ENCODE measurements at places on chromosomes 7 and 10.

- no peak for DNase-seq
These were observed 185.0 kb downstream of the ELFN1 start for GRCh38 chr7:1854866-1855724.

DNA sequence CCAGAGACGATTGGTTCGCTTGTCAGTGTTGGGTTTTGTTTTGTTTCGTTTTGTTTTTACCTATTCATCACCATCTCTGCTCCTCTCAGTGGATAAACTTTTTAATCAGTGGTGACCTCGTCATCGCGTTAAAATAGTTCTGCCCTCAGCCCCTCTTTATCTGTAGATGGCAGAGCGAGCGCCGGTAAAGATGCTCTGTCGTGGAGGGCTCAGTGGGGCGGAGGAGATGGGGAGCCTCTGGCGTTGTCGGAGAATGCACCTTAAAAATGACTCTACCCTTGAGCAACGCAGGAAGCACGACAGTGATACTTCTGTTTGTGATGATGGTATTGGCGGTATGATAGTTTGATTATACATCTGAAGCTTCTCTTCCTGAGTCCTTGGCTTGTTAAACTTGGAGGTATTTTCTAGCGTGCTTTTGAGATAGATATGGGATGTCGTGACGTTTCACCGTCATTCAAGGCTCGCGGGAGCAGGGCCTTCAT, 554 bp downstream of the CSGALNACT2 start:
- DNase-seq, result peak; percentile 36

DNA sequence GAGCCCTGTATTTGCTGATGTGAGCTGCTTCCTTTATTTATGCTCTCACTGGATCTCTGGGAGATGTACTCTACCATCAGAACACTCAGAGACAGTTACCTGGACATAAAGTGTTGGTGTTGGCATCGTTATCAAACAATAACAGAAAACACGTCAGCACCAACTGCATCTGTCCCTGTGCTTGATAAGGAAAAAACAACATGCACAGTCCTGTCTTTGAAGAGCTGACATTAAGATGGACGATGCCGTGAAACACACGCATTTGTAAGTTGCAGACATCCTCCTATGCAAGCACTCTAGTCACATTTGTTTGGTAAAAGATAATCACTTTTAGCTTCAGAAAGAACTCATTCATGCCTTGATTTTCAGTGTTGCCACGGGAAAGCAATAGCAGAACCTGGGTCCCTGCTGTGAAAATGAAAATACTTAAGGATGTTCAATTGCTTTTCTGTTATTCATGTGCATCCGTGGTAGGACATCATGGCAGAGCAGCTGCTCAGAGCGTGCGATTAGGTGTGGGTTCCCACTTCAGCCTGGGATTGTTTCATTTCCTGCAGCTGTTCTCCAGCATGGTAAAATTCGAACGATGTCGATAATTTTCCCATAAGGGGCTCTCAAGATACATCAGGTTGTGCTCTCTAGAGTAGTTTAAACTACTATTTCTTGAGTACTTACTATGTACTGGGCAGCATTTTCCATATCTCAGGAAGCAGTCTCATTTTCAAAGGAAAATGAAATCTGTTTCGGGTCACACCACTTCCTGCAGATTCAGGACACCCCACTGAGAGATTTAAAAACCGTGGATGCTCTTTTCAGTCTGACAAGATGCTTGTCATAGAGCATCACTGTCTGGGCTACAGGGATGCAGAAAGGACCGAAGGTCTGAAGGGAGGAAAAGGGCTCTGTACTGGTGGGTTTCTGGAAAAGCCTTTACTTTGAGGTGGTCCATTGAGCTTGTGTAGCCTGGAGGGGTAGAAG, 248.7 kb downstream of the CAMK1D start:
- no peak for DNase-seq

GRCh38 chr10:121302541-121303180, 295.6 kb downstream of the FGFR2 start:
- no peak for DNase-seq

DNA sequence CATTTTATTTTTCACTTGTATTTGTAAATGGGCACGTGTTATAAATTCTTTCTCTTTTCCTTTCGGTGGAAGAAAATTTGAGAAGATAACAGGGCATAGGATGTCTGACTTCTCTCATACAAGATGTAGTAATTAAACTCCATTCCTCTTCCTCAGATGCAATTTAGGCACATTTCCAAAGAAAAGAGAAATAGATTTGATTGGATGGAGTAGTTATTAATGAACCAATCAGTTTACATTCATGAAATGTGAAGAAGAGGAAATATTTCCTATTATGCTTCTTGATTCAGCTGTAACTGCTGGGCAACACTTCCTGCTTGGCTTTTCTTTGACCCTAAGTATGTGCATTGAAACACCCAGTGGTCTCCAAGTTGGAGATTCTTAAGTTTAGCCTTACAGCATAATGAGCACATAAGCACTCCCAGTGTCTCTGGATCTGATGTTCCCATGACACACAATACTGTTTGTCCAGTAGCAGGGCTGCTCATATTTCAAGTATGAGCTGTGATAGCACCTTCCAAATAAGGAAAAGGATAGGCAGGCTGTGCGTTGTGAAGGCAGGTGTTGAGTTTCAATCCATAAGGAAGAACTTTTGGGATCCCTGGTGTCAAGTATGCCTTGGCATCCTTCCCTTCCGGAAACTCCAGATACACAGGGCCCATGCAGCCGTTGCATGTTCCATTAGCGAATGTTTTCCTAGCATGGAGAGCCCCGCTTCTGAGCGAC, 33.4 kb upstream of the COBL start:
- no peak for DNase-seq

DNA sequence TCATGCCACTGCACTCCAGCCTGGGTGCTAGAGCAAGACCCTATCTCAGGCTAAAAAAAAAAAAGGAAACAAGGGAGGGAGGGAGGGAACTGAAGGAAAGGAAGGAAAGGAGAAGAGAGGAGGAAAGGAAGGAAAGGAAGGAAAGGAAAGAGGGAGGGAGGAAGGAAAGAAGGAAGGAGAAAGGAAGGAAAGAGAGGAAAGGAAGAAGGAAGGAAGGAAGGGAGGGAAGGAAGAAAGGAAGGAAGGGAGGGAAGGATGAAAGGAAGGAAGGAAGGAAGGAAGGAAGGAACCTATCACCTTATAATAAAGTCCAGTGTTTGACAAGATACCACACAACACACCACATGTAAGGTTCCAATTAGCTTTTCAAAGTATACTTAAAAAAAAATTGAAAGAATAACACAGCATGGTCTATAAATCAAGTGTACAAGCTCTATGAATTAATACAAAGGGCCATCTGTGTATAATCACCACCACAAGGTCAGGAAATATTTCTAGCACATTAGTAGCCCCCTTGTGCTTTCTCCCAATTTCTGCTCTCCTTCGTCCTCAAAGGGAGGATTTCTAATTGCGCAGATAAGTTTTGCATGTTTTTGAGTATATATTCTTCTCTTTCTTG, 26.4 kb downstream of the RNF216 start:
- DNase-seq, result no peak

DNA sequence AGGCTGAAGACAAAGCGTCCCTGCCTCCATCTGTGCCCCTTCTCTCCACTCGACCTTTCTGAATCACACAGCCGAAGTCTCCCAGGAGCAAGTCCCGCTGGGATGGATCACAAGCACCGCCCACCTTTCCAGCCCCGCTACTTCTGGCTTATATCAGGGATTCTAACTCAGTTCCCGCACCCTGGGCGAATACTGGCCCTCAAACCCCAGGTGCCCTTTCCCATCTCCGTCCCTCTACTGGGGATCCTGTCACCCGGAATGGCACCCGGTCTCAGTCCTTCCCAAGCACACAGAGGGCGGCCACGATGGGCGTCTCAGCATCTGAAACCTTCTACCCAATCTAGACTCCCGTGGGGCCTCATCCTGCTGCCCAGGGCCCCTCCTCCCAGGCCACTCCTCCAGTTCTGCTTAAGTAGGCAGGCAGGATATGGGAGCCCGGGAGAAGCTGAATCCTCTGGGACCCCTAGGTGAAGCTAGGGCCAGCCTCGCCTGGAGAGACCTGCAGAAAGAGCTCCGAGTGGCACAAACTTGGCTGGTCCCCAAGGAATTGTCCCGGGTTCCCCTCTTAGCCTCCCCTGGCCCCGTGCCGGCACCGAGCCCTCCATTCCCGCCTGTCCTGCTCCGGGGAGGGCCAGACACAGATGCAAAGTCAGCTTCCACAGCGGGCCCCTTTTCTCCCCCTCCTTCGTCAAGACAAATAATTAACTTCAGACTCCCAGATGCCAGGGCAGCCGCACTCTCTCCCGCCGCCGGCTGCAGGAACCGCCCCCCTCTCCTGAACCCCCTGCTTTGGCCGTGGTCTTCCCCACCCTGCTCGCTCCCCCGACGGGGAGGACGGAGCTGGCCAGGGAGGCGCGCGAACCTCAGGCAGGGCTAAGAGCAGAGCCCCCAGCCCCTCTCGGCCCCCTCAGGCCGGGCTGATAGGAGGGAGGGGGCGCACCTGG, 612 bp downstream of the KCP start:
- peak; percentile 47 for DNase-seq

DNA sequence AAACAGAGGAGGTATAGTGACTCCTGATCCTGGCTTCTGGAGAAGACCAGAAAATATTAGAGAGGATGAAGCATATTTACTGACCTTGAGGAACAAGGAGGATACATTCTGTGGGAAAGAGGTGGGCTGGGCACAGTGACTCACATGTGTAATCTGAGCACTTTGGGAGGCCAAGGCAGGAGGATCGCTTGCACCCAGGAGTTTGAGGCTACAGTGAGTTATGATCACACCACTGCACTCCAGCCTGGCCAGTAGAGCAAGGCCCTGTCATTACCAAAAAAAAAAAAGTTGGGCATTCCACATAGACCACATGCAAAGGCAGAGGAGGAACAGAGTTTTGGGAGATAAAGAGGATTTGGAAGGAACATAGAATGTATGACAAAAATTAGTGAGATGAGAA, 4.4 kb upstream of the ACBD5 start:
- no peak for DNase-seq

DNA sequence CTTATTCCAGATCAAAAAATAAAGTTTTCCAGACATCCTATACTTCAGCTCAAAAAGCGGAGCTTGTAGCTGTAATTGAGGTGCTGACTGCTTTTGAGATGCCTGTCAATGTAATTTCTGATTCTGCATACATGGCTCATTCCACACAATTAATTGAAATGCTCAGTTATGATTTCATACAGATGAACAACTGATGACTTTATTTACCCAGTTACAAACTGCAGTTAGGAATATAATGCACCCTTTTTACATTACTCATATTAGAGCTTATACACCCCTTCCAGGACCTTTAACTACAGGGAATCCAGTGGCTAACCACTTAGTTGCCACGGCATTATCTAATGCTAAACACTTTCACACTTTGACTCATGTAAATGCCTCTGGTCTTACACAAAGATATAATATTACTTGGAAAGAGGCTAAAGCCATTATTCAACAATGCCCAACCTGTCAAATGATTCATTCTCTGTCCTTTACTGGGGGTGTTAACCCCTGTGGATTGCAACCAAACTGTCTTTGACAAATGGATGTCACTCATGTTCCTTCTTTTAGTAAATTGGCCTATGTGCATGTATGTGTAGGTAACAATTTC, 147.3 kb downstream of the ZNF33B start:
- DNase-seq, result no peak

DNA sequence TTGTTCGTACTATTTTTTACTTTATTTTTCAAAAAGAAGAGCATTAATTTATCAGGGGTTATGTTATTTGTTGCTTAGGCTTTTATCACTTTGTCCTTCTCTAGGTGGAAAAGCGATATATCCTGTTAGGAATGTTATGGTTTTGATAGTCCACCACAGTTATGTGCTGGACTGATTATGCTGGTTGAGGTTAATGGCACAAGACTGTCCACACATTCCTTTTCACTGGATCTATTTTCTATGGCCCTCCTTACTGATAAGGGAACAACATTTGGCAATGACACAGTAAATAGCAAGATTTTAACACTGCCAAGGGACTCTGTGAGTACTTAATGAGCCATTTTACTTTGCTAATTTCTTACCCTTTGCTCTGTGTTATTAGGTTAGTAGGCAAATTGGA, 1212.3 kb downstream of the NXPH1 start:
- DNase-seq, result no peak

GRCh38 chr7:28516390-28517172, 104.3 kb downstream of the CREB5 start:
- no peak for DNase-seq

- peak; percentile 47 for DNase-seq
These were observed 119.9 kb downstream of the TFEC start for GRCh38 chr7:115910541-115911164.

DNA sequence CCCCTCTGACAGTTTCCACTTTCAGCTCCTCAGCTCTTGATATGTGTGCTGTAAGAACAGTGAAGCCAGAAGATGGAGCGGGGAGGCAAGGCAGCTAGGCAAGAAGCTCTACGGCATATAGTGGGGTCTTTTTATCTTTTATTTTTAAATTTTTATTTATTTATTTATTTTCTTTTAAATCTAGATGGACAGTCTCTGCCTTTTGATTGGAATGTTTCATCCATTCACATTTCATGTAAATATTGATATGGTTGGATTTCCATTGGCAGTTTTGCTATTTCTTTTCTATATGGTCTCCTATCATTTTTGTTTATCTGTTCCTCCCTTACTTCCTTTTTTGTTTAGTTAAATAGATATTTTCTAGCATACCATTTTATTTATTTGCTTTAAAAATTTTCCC, 183.7 kb downstream of the TMEM178B start:
- DNase-seq, result no peak

- no peak for DNase-seq
These were observed 98.2 kb upstream of the IMMP2L start for GRCh38 chr7:111660478-111660877.

DNA sequence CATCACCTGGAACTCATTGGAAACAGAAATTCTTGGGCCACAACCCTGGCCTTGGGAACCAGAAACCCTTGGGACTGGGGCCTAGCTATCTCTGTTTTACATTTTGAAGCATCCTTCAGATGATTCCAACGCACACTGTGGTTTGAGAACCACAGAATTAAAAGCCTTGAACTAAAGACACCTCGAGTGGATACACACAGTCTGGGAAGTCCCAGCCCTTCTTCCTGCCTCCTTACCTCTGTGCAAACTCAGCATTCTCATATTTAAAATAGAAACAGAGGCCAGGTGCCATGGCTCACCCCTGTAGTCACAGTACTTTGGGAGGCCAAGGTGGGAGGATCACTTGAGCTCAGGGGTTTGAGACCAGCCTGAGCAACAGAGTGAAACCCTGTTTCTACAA, 12.9 kb downstream of the NPFFR1 start:
- DNase-seq, result no peak

- peak; percentile 68 for DNase-seq
These were observed 56.7 kb downstream of the IDE start for GRCh38 chr10:92517034-92517655.

DNA sequence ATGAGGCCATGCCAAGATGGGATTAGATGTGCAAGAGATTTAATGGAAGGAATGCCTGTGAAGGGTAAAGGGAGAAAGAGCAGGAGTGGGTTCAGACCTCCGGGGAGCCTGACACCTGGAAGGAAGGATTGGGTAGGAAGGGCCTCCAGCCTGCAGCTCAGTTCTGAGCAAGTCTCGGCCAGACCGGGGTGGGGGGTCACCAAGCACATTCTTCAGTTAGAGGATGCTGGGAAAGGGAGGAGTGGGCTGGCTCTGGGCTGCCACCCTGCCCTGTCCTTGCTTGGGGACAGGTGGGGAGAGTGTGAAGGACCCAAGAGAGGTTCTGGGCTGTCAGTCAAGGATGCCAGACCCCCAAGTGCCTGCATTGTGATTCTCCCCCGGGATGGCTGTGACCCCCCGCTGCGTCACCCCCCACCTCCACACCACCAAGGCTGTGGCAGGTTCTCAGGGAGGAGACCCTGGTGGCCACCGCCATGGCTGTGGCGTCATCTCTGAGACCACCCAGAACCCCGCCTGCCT, 16.5 kb upstream of the PRKAG2 start:
- DNase-seq, result no peak

Data from fibroblast of gingiva (primary cell).